Pancreas (tissue), 10 donors: ENCODE measurements at places on chromosomes 12 and 14. TPM values are rescaled to one million over a fixed set of nuclear protein-coding genes. Genes with fewer than 3 reads are reported as not detected.

- DNase-seq, result no peak
These were observed 42.8 kb upstream of the NUAK1 start for GRCh38 chr12:106181401-106182114.

PDE3A gene
- 10.8 TPM for total RNA-seq

DNA sequence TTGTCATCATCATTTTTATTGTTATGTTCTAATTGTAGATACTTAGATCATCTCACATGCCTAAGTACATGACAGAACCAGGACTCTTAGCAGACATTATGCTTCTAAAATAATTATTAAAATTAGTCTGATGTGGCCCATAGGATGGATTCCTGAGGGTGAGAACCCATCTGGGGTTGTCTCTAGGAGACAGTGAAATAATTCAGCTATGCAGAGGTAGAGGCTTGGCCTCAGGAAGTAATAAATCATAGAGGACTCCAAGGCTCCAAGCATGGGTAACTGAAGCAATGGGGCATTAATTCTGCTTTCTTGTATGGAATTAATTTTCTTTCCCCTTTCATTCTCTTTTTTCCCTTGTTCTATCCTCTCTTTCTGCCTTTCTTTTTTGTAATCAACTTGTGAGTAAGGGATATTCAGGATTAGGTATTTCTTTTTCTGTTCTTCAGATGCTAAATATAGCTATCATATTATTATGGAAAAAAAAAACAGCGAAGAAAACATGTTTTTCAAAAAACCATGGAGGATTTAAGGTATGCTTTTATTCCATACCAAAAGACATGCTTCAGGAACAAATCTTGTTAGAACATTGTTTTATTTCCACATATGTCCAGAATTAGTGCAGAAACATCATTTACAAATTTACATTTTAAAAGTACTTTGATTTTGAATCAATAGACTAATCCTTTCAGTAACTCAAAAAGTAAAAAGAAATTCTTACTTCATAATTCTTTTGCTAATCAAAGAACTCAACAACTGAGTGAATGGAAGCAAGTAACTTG is 263.2 kb downstream of the TRHDE start:
- no peak for DNase-seq

LBHD2 gene
- not detected for total RNA-seq

DNA sequence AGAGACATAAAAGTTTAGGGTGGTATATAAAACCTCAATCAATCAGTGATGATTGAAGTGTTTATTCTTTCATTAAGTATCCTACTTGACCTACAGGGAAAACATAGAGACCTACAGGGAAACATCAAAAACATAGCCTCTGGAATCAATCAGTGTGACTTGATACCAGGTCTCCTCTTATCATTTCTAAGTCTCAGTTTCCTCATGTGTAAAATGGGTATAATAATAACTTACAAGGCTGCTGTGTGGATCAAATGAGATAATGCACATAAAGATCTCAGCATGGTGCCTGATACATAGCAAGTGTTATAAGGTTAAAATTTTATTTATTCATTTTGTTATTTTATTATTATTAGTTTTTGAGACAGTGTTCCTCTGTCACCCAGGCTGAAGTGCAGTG is 22.2 kb upstream of the GNPTAB start:
- no peak for DNase-seq

TAS2R9 gene
- total RNA-seq, result not detected

GRCh38 chr12:44640427-44641190 is 235.5 kb downstream of the NELL2 start:
- DNase-seq, result no peak

DNA sequence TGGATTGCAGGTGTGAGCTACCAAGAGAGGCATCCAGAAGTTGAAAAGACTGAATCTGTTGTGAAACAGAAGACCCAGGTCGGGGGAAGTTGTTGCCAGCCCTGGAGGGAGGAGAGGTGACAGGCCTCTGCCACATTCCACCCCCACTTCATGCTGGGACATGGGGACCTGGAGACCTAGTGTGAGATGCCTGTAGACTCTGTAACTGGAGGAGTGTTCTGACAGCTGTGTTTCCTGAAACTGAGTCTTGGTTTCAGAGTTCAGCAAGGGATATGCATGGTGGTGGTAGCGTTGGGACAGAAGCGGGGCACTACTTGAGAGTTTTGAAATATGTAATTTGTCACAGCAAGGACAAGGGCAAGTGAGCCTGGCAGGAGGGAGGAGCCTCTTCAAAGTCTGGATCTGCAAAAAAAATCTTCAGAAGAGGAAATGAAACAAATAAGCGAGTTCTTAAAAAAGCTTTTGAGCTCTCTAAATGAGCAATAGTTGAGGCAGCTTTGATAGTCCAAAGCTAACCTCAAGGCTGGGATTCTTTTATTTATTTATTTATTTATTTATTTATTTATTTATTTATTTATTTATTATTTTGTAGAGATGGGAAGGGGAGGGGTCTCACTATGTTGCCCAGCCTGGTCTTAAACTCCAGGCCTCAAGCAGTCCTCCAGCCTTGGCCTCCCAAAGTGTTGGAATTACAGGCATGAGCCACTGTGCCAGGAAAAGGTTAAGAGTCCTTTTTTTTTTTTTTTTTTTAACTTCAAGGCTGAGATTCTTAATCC is 58.9 kb upstream of the EEA1 start:
- no peak for DNase-seq

GLIPR1L1 gene
- not detected for total RNA-seq

- no peak for DNase-seq
These were observed 48.4 kb downstream of the LTBP2 start for GRCh38 chr14:74563586-74564159.

- DNase-seq, result no peak
These were observed 458.0 kb upstream of the ATP2B1 start for GRCh38 chr12:90166671-90167070.

DIO3 gene
- total RNA-seq, result 0.73 TPM

DNA sequence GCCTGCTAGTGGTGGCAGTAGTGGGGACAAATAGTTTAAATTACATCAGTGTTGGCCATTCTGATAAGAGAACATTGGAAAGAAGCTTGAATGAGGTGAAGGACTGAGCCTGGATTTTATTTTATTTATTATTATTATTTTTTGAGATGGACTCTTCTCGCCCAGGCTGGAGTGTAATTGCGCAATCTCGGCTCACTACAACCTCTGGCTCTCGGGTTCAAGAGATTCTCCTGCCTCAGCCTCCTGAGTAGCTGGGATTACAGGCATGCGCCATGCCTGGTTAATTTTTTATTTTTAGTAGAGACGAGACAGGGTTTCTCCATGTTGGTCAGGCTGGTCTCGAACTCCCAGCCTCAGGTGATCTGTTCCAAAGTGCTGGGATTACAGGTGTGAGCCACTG is 739.4 kb downstream of the AACS start:
- no peak for DNase-seq

DNA sequence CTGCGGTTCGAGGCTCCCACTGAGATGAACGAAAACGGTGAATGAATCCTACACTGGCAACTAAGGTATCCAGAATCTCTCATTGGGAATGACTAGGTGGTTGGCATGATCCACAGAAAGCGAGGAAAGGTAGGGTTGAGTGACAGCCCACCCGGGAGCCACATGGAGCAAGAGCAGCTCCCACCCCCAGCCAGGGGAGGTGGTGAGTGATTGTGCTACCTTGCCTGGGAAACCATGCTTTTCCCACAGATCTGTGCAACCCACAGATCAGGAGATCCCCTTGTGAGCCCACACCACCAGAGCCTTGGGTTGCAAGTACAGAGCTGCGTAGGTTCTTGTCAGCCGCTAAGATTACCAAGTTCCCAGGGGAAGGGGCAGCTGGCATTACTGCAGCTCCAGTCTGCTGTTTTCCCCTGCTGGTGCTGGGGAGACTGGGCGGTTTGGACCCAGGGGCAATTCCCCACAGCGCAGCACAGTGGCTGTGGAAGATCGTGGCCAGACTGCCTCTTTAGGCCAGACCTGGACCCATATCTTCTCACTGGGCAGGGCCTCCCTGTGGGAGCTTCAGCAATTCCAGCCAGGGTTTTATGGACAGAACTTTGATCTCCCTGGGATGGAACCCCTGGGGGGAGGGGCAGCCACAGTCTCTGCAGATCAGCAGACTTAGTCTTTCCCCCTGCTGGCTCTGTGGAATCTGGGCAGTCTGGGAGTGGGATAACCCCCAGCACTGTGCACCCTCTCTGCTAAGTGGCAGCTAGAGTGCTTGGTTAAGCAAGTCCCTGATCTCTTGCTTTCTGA is 44.6 kb upstream of the PPP4R3A start:
- no peak for DNase-seq
